ENCODE measurements at places on chromosomes 12 and 14.

DNA sequence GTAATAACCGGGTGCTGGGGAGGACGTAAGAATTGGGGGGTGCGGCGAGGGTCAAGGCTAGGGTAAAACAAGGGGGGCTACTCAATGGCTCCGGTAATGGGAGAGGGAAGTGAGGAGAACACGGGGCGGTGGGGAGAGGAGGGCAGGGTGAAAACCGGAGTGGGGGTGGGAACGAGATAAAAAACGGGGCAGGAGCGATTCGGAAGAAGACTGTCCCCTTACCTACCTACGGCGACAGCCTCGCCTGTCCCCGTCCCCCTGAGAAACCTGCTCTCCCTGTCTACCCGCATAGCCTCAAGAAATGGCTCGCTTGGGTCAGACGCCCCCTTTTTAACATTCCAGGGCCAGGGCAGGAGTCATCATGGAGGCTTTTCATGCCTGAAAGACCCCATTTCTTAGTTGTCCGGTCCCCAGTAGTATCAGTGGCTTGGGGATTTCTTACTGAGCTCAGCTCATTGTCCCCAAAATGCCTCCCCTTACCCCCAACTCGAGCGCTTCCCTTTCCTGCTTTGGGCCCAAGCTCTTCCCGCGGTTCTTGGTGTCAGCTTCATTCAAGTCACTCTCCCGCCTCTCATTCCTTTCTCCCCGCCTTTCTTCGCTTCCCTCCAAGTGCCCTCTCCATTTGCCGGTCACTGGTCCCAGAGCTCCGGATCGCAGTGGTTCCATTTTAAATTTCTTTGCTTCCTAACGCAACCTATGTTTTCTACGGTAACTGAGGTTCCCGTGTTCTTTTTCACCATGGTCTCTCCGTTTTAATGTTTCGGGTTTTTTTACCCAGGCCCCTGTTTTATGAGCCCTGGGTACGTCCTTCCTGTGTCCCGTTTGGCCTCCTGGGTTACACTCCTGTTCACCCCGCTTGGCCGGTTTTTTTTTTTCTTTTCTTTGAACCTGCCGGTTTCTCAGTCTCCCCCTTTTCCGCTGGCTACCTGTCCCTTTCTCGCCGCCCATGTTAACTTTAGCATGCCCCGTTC is 1.2 kb upstream of the WSB2 start:
- DNase-seq = peak; percentile 78

DNA sequence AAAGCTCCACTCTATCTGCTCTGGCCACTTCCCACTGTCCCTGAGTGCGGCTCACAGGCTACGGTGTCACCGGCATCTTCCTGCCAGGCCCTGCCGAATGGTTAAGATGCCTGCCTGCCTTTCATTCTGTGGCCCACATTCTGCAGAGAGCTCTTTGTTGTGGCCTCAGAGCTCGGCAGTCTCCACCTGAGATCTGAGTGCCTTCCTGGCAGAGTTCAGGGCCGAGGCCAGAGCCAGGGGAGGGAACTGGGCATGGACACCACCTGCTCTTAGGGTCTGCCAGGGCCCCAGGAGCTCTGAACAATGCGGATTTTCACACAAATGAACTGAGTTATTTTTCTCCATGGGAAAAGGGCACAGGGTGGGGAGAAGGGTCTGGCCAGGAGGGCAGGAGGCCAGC is 127.2 kb downstream of the RBM19 start:
- no peak for DNase-seq

DNA sequence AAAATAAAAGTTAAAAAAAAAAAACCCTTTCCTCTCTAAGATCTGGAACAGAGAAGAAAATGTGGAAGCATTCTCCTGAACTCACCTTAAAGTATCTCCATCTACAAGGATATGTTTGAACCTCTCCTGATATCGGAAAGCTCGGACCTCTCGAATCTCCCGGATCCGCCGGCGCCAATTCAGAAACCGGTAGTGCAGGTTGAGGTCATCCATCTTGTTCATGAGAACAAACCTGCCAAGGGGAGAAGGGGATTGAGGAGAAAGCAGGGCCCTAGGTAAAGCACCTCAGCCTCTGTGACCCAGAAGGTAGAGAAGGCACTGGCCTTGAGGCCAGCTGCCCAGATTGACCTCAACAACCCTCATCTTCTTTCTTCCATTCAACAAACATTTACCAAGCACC is 2.2 kb downstream of the SPRYD3 start:
- no peak for DNase-seq

DNA sequence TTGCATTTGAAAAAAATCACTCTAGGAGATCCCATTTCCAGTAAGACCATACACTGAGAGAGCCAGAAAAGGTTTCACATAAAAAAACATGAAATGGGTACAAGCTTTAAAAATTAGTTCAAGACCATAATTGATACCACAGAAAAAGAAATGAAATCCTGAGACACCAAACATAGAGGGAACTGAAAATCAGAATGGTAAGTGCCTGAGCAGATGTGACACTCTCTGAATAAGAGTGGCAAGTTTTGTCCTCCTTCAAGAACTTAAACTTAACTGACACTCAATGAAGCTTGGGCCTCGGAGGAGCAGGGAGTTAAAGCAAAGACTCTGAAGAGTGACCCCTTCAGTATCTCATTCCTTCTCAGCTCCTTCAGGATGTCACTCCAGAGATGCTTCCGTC is 23.2 kb upstream of the PTGDR start:
- no peak for DNase-seq

- DNase-seq = no peak
Measured at GRCh38 chr12:3542911-3543310, 51.9 kb downstream of the PRMT8 start.

DNA sequence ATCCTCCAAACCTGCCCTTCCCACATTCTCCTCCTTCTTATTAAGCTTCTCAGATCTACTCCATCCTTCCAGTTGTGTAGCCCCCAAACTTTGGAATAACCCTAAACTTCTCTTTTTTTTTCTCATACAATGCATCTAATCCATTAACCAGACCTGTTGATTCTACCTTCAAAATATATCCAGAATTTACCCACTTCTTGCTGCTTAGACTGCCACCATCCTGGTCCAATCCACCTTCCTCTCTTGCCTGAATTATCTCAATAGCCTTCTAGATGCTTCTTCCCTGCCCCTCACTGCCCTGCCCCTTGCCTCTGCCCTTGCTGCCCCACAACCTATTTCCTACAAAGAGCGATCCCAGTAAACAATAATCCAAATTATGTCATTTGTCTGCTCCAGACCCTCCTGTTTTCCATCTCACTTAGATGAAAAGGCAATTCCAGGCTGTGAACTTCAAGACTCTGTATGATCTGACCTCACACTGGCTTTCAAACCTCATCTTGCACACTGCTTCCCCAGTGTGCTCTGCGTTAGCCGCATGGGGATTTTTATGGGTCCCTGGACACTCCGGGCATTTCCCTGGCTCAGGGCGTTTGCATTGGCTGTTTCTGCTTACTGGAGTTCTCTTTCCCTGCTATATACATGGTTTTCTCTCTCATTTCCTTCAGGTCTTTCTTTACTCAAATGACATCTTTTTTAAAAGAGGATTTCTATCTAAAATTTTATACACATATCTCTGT is 42.6 kb upstream of the HIF1A start:
- DNase-seq = no peak

DNA sequence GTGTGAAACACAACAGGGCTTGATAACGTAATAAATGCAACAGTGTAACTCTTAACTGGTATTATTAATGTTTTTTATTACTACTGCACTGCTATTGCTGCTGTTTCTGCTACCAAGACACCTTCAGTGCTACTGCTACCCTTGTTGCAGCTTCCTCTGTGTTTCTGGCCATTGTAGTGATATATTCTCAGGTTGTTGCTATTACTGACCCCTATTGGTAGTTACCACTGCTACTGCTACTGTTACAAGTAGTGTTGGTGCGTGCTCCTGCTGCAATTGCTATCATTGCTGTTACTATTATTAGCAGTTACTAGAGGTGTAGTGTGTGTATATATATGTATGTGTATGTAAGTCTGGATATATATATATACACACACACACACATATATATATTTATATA is 87.2 kb upstream of the PTPRB start:
- no peak for DNase-seq

DNA sequence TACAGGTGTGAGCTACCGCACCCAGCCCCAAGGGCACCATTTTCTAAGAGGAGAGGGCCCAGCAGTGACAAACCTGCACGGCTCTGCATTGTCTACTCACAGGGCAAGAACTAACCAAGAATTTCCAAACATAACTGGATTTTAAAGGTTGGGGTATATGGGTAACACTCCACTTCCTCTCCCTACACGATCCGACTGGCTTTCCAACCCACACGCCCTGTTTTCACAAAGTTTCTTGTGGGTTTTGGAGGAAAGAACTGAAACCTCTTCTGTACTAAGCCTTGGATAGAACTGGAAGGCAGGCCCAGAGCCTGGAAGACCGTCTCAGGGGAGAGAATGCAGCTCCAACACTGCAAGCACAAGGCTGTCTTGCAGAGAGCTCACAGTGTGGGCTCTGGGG is 24.9 kb downstream of the SNRNP35 start:
- DNase-seq = no peak

DNA sequence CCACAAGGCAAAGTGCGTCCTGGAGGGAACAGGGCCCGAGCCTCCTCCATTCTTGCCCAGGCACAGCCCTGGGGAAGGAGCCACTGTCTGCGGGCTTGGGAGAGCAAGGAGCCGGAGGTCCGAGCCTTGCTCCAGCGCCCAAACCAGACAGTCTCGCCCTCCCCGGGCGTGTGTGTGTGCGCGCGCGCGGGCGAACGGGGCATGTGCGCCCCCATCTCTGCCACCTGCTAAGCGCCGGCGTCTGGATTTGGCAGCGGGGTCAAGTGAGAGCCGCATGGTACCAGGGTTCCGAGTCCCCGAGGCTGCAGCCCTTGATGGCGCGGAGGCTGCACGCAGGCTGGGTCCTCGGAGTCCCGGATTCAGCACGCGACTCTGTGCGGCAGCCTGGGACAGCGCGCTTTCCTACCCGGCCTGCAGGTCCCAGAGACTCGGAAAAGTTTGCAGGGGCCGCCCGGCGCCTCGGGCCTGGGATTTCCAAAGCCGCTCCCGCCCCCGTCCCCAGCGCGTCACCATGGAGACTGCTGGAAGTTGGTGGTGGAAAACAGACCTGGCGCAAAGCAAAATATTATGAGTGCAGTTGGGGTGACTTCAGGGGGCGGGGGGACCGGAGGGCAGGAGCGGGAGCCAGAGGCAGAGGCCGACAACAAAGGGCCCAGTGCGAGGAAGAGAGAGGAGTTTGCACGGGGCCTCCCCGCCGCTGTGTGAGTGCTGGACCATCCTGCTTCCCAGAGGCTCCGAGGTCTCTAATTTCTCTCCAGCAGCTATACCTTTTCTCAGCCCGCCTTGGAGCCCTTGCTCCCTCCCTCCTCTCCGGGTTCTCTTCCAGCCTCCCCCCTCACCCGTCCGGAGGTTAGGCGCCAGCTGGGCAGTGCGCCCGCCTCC is 4.2 kb downstream of the RFX4 start:
- no peak for DNase-seq

- DNase-seq = no peak
Measured at GRCh38 chr14:79287976-79288375, 923.3 kb downstream of the DIO2 start.

GRCh38 chr14:100864960-100865681 is 38.4 kb downstream of the RTL1 start:
- no peak for DNase-seq

- peak; percentile 61 for DNase-seq
Measured at GRCh38 chr14:20855652-20856291, 35.4 kb upstream of the RNASE3 start.

All from stomach (tissue), 19 donors.